ENCODE measurements at places on chromosomes 1 and 21.
A peak's percentile ranks its signal among the peaks of the same experiment; 100 is the strongest.

GRCh38 chr1:114831276-114831994, 23.2 kb upstream of the SYCP1 start:
- DNase-seq = no peak

DNA sequence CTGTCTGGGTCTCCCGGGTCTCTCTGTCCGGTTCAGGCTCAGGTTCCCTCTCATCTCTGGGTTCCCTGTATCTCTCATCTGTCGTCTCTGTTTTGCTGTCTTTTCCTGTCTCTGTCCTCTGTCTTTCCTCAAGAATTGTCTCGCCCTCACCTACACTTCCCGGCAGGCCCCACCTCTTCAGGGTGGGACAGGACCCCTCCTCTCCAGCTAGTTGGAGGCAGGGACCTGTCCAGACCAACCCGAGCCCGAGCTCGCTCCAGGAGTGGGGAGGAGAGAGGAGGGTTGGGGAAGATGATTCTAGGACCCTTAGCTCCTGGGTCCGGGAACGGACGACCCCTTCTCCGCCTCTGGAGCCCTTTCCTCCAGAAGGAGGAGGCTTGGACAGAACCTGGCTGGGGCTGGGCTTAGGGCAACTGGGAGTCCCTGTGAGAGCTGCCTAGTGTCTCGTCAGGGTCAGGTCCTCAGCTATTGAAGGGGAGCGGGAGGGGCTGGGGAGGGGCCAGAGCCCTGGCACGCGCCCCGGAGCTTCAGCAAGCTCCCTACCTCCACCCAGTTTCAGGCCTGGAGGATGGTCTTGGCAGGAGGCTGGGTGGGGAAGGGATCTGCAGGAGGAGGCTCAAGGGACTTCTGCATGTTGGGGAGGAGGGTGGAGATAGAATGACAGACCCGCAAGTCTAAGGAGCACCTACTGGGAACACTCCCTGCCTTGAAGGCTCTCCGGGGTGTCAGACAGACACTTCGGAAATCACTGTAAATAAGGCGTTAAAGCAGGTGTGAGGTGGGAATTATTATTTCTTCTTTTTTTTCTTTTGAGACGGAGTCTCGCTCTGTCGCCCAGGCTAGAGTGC, 26.3 kb upstream of the EPB41 start:
- DNase-seq = no peak

DNA sequence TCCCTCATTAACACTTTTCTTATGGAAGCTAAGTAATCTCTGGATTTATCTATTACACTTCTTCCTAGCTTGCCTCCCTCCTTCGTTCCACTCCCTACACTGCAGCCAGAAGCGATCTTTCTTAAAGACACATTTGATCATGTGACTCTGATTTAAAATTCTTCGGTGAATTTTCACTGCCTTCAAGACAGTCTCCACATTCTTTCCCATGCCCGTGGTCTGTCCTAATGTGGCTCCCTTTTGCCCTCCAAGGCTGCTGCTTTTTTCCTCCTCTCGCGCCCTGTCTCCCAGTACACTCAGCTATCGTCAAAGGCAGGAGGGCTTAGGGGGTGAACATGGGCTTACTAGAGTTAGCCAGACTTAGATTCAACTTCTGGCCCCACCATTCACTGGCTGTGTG, 64.4 kb downstream of the SDCCAG8 start:
- no peak for DNase-seq

DNA sequence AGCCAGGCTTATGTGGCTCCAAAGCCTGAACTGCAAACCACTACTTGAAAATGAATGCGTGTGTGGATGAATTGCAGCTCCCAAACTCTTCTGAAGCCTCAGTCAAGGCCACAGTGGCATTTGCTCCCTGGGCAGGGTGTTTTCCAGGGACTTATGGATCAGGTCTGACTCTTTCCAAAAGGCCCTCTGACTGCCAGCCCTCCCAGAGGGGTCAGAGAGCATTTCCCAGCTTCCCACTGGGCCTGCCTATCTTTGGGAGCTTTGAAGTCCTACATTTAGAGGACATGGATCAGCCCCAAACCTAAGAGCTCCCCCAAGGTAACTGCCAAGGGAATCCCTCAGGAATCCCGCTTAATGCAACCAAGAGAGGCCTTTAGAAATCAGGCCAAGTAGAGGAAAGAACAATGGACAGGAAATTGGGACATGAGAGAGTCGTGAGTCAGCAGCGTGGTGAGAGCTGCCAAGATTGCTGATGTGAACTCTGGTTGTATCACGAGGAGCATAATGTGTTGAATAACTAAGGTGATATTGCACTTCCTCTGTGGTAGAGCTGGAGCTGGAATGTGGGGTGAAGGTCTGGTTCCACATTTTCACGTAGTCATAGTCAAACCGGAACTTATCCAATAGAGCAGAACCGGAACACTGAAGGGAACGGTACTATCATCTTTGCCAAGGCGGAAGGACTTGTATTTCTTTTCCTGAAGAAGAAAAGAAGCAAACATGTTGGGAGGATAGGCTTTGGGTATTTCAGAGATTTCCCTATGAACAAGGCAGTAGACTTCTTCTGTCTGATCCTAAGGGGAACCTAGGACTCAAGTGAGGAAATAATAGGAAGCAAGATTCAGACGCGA, 99.4 kb upstream of the JUN start:
- DNase-seq = peak; percentile 71

GRCh38 chr1:20633190-20634064, at the start of gene PINK1:
Gene PINK1, plus strand, starts transcription at chr1:20633458. Its CDS starts 91 bp downstream, at chr1:20633549.
- peak; percentile 61 for DNase-seq

DNA sequence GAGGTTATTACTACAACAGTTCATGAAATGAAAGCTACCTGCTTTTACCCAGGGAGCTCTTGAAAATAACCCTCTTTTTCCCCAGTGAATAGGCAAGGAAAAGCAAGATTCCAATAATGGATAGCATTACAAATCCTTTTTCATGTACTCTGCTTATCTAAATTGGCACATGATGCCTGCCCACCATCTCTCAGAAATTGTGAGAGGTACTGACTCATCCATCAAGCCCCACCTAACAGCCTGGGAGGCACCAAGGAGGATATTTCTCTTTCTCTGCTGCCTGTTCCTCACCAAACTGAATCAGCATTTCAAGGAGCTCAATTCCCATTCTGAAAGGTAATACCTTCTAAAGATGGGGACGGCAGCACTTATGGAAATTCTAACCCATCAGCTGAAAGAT, 34.4 kb downstream of the PALMD start:
- DNase-seq = peak; percentile 53

DNA sequence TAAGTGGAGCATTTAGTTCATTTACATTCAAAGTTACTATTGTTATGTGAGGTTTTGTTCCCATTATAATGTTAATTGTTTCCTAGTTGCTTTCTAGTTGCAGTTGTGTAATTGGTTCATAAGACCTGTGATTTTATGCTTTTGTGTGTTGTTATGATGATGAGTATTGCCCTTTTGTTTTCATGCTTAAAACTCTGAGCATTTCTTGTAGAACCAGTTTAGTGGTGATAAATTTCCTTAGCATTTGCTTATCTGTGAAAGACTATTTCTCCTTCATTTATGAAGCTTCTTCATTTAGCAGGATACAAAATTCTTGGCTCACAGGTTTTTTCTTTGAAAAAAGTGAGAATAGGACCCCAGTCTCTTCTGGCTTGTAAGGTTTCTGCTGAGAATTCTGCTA, 274.8 kb upstream of the SPAG17 start:
- DNase-seq = no peak

- DNase-seq = no peak
Measured at GRCh38 chr1:186435336-186435735, 25.6 kb downstream of the PDC start.

- no peak for DNase-seq
Measured at GRCh38 chr1:177351361-177352108, 180.8 kb downstream of the BRINP2 start.

- DNase-seq = no peak
Measured at GRCh38 chr1:160459056-160459455, 58.7 kb downstream of the VANGL2 start.

DNA sequence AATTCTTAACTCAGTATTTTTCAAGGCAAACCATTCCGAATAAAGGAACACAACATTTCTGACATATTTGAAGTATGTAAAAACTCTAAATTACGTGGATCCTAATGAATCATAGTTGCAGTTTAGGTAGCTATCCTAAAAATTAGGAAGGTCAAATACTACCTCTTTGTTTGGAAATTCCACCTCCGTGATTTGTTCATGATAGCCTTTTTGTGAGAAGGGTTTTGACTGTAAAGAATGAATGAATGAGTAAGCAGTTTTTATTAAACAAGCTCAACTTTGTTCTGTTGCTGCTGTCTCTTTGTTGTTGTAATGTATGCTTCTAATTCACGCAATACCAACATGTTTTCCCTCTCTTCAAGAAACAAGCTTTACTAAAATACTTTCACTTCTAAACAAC, 840.4 kb downstream of the USP25 start:
- DNase-seq = no peak

GRCh38 chr1:107933736-107934135, 31.2 kb downstream of the VAV3 start:
- no peak for DNase-seq

DNA sequence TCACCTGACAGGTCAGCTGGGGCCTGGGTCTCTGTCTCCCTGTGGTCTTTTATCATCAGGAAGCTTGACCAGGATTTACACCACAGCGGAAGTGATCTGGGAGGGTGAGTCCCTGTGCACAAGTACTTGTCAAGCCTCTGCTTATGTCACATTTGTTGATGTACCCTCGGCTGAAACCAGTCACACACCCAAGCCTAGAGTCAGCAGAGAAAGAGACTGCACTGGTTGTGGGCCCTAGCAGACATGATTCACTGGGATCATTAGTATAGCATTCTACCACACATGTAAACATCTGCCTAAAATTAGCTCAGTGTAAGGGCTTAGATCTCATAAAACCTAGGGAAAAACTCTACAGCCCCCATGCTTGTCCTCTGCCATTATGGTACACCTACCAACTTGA, 79.3 kb upstream of the LAMC2 start:
- no peak for DNase-seq

DNA sequence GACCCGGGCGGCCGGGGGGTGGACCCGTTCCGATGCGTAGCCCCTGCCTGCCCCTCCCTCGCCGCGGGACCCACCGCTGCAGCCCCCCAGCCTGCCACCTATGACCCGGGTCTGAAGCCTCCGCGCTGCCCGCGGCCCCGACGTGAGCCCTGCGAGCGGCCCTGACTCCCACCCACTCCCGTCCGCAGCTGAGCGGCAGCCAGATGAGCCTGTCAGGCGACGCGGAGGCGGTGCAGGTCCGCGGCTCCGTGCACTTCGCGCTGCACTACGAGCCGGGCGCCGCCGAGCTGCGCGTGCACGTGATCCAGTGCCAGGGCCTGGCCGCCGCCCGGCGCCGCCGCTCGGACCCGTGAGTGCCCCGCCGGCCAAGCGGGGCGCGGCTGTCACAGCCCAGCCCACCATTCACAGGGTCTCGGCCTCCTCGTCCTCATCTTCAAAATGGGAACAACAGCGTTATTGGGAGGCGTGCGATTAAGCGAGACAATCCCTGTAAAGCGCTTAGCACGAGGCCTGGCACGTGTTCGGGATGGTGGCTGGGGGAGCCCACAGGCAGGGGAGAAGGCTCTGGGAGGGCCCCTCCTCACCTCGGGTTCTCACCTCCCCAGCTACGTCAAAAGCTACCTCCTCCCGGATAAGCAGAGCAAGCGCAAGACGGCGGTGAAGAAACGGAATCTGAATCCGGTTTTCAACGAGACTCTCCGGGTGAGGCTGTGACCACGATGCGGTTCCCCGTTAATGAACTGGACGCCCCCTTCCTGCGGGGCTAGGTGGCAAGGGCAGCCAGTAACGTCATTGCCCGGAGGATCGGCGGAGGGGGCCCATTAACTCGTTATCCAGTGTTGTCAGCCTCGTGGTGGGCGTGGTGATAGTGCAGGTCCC, 8.2 kb downstream of the SYTL1 start:
- DNase-seq = no peak

Measured in kidney glomerular epithelial cell (primary cell).